ENCODE measurements at places on chromosomes 5 and 9.

DNA sequence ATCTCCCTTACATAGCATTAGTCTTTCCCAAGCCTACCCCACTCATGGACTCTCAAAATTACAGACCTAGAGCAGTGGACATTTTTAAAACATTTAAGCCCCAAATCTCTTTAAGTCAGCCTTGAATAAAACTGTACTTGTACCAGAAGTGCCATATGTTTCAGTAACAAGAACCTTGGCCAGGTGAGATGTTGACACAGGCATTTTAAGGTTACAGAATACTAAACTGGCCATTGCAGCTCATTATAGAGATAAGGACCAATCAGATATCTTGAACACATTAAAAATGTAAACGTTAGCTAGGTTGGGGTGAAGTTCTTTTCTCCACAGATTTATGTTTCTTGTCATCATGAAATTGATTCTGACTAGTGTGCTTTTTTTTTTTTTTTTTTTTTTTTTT lies 103.8 kb upstream of the MIER3 start:
- DNase-seq: no peak

DNA sequence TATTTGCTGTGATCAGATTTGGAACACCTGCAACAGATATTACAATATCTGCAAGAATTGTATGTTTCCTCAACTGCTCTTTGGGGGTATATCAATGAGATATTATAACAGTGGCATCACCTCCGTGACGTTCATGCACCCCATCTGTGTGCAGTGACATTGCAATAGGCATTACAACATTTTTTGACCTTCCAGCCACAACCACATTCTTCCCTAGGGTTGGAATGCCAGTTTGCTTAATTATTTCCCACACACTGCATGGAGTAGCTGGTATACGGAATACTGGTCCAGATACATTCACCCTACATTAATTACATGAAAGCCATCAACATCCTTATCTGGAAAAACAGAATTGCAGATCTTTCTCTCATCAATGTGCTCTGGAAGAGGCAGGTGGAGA lies 42.3 kb downstream of the FBXO4 start:
- no peak for DNase-seq

DNA sequence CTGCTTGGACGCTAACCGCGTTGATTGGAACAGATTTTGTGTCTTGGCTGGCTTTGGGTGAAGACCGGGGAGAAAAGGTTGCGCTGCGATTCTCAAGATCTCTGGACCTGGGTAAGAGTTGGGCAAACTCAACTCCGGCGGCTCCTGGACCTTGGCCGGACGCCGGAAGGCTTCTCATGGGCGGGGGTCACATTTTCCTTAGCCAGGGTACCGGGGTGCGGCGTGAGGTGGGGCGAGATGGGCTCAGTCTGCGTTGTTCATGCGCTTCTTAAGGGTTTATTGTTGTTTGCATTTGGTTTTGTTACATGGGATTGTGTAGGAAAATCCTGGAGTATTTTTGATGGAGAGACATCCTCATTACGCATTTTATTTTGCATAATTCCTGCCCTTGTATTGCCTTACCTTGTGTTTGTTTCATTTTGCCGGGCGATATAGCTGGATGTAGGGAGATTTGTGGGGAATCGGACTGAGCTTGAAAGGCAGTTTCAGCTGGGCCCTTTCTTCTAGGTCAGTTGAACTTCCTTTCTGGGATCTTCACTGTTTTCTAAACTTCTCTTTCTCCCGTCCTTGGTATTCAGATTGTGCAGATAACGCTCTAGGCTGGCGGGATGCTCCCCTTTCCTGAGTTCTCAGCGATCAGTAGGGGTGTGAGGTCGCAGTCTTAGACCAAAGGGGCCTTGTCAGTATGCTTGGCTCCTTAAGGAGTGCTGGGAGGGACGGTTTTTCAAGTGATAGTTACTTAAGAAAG lies 524 bp downstream of the MEGF10 start:
- DNase-seq: no peak

DNA sequence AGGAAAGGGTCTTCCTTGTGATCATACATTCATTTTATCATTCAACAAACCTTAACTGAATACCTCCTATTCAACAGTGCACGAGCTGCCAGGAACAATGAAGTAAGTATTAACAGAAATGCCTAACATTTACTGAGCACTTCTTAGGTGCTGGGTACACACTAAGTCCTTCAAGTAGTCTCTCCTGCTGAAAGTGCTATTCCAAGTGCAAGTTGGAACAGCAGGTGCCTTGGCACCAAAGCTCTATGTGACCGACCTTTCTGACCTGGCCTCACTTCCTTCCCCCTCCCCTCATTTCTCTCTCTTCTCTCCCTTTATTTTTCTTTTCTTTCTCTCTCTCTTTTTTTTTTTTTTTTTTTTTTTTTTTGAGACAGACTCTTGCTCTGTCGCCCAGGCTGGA lies 94.5 kb downstream of the GRIA1 start:
- DNase-seq: no peak

- DNase-seq: no peak
Measured at GRCh38 chr9:133634081-133634691, 2.0 kb upstream of the DBH start.

DNA sequence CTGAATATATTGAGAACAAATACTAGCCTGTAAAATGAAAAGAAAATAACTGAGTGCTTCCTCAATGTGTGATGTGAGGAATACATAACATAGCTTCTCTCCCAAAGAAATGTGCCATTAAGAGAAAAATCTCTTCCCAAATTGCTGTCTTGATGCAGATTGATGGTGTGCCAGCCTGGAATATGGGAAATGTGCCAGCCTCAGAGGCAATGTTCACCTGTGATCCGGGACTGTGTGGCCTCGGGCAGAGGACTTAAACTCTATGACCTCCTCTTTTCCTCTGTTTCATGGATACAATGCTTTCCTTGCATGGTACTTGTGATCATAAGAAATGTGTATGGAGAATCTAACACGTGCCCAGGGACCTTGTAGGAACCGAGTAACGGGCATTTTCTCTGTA lies 370.9 kb downstream of the DIRAS2 start:
- DNase-seq: no peak

- no peak for DNase-seq
Measured at GRCh38 chr5:3597167-3598007, 1.8 kb downstream of the IRX1 start.

- DNase-seq: no peak
Measured at GRCh38 chr9:18493451-18493993, 19.6 kb downstream of the ADAMTSL1 start.

Measured in activated CD8-positive, alpha-beta memory T cell treated with anti-CD3 and anti-CD28 coated beads for 1 hour (primary cell).